ENCODE measurements at places on chromosomes 3 and 15.

- no peak for DNase-seq
These were observed 19.7 kb downstream of the GPR171 start for GRCh38 chr3:151183265-151183671.

- no peak for DNase-seq
These were observed 51.8 kb downstream of the SLC12A8 start for GRCh38 chr3:125160606-125161371.

- DNase-seq, result no peak
These were observed 502.1 kb upstream of the RASGRP1 start for GRCh38 chr15:39066677-39067076.

DNA sequence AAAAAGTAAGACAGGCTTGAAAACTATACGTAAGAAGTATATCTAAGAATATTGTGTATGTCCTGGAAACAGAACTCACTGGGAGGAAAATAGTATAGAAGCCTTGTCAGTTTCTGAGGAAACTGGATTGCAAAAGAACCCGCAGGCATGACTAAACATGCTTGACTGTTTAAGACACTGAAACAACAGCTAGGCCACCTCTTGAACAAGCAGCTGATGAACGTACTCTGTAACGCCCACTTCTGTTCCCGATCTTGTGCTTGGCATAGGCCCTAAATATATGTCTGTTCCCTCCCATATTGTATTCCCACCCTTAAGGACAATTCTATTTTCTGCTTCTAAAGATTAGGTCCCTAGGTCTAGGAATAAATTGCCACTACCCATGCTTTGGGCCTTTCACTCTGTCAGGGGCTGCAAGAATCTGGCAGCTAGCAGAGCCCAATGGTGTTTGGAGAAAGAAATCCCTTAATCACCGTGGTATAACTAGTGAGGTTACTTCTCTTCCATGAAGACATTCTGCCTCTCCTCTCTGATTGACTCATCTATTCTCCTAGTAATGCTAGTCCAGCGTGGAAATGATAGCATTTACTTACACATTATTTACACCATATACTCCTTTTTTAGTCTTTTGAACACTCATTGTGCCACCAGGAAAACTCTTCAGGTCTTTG, 46.2 kb downstream of the CD200 start:
- DNase-seq, result no peak

- no peak for DNase-seq
These were observed 185.8 kb upstream of the BCL6 start for GRCh38 chr3:187931101-187931500.

DNA sequence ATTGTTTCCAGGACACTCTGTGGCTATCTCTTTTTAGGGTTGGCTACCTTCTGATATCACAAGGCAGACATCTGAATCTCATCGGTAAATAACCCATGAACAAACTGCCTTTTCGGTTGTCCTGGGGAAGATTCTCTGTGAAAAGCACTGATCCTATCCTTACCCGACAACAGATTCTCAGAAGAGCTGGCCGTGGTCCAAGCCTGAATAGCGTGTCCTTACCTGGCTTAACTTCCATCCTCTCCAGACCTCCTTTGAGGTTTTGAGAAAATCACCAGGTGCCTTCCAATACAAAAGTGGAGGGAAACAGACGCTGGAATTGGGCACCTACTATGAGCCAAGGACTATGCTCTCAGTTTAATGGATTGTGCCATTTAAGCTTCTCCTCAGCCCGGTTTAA, 87.4 kb upstream of the ARHGEF3 start:
- DNase-seq, result no peak

GRCh38 chr3:52128118-52128683, 26.0 kb downstream of the POC1A start:
- peak; percentile 83 for DNase-seq

DNA sequence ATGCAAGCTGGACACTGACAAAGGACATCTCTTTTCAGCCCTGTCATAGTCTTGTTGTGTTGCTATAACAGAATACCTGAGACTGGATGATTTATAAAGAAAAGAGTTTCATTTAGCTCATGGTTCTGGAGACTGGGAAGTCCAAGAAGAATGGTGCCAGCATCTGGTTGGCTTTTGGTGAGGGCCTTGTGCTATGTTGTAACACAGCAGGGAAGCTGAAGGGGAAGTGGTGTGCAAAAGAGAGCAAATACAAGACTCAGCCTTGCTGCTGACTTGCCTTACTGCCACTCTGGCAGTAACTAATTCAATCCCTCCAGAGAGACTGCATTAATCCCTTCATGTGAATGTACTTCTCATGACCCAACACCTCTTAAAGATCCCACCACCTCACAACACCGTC, 356.3 kb upstream of the PROK2 start:
- no peak for DNase-seq

DNA sequence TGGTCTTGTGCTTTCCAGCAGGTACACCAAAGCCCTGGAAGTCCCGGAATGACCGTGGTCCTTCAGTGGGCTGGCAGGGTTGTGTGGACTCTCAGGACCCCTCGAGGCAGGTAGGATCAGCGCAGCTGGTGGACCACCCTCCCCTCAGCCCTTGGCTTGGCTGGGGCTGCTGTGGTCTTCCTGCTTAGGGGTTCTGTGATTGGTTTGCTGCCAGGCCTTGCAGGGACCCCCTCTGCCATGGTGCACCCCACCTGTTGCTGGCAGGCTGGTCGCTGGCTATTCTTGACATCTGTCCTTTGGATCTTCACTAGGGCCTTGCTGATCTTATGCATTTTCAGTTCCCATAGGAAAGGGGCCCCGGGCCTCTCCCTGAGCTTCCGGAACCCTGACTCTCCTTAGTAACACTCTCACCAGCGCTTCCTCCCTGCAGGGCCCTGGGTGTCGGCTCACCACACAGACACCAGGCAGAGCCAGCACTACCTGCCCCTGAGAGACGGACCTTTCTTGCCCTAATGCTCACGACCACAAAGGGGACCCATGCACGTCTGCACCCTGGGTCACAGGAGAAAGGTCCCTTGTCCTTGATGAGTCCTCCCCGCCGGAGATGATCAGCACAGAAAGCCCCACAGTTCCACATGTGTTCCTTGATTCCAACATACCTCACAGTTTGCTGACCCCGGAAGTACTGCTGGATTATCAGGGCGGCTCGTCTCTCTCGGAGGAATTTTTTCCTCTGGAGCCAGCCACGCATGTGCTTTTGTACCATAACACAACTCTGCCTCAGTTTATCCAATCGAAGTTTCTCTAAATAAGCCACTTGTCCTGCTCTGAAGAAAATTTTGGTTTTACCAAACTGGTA, 51.7 kb downstream of the MYO5C start:
- no peak for DNase-seq

DNA sequence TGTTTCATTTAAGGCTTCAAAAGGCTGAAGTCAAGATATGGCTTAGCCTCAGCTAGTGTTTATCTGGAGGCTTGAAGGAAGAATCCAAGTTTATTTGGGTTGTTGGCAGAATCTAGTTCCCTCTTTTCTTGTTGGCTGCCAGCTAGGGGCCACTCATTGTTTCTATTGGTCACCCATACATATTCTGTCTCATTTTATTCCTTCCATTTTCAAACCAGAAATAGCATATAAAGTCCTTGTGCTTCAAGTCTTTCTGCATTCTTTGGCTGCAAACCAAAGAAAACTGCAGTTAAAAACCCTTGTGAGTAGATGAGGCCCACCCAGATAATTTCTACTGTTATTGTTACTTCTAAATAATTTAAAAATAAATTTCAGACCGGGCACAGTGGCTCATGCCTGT, 301.7 kb downstream of the OXSM start:
- no peak for DNase-seq

GRCh38 chr3:32440611-32441350, 49.1 kb downstream of the CMTM7 start:
- DNase-seq, result no peak

DNA sequence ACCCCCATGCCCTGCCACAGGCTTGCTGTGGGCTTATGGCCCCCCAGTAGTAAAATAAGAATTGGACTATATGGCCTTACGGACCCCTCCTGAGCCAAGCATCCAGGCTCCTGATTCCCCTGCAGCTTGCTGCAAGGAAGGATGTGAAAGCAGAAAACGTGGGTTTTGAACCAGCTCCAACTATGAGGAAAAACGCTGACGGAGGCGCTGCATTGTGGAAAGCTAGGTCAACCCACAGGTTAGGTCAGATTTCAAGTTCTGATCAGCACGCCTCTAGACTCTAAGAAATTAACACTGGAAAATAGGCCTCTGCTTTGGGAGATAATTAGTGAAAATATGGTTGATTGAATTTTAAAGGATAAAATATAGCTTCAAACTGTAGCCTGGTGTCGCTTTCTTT, 195.4 kb upstream of the HES1 start:
- DNase-seq, result no peak

- DNase-seq, result no peak
These were observed 17.8 kb upstream of the MCCC1 start for GRCh38 chr3:183117056-183117455.

DNA sequence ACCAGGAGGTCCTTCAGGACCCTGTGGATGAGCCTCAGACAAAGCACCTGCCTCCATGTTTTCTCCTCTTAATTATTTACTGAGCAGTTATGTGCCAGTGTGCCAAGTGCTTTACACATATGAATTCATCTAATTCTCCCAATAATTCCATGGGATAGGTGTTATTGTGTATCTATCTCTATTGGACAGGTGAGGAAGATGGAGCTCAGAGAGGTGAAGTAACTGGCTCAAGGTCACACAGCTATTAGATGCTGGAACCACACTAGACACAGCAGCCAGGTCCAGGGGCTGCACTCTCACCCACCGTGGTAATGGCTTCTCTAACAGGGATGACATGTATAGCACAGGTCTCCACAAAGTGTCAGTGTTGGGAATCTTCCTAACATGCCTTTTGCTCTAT, 70.2 kb downstream of the TLE3 start:
- no peak for DNase-seq

GRCh38 chr3:194925614-194926013, 239.9 kb downstream of the FAM43A start:
- DNase-seq, result no peak

GRCh38 chr15:79314811-79315210, 3.9 kb downstream of the TMED3 start:
- DNase-seq, result no peak

DNA sequence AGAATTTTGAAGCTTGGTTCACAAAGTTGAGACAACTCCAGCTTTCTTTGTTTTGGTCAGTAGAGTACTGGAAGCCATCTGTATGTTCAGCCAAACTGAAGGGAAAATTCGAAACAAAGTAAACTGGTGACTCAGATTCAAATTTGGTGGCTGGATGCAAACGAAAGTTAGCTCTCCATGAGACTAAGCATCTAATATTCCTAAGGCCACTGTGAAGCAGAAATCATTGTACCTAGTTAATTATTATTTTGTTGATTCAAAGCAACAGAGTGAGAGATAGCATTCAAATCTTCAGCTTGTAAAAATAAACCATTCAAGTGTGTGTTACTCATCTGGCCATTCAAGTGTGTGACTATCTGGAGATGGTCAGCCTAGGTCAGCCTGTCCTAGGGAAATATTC, 42.1 kb downstream of the NR2F2 start:
- DNase-seq, result no peak

- no peak for DNase-seq
These were observed 49.2 kb upstream of the RAD18 start for GRCh38 chr3:9012521-9012920.

DNA sequence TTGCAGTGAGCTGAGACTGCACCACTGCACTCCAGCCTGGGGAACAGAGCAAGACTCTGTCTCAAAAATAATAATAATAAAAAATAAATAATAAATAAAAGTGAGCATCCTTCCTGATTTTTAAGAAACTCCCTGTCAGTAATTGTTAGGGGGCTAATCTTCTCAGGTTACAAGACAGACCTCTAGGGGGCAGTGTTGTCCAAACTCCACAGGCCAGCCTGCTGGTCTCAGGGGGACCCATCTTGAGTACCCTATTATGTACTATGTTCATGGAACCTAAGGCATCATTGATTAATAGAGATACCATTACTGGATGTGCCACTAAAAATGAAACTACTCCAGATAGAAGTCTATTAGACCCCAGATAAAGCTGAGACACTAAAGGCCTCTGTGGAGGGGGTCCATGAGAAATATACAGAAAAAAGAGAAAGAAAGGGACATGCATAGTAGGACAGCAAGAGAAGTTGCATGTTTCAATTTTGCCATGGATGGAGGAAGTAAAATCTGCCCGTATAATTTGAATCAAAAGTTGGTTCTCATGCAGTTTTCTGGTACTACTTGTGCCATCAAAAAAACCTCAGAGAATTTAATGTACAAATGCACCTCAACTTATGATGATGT, 85.5 kb upstream of the CDV3 start:
- peak; percentile 14 for DNase-seq

- DNase-seq, result no peak
These were observed 361.8 kb upstream of the ROPN1 start for GRCh38 chr3:124353691-124354090.

DNA sequence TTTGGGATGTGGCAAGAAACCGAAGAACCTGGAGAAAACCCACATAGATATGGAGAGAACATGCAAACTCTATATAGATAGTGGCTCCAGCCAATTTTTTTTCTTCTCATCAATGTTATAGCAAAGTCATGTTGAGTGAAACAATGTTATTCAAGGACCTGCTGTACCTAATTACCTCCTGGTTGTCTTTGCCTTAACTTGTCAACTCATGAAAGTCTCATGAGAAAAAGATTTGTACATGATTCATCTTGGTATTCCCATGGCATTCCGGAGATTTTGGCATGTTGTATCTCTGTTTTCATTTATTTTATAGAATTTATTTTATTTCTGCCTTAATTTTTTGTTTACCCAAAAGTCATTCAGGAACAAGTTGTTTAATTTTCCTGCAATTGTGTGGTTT, 303.8 kb upstream of the CDIN1 start:
- DNase-seq, result no peak

- peak; percentile 93 for DNase-seq
These were observed 154.5 kb downstream of the FOXP1 start for GRCh38 chr3:71428841-71429596.

GRCh38 chr3:125262161-125262560, 49.6 kb upstream of the SLC12A8 start:
- no peak for DNase-seq

DNA sequence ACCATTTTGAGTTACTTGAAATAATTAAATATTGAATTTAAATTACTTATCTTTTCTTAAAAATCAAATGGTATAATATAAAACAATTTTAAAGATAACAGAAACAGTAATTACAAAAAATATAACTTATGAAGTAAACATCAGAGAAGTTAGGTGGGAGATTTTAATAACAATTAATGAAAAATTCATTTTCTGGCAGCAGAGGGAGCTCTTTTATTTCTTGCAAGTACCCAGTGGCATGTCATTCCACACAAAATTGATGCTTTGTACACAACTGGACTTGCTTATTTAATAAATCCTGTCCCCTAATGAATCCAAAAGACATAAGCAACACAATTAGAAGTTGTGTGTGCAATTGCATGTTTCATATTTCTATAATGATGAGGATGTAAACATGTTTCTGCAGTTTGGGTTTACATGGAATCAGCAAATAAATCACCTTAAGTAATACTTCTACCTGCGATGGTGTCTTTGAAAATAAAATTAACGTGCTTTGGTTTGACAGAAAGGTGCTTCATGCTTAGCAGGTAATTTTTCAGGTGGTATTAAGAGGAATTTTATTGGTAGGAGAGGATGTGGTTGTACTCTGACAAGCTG, 861.3 kb downstream of the ZPLD1 start:
- peak; percentile 1 for DNase-seq
